Hematopoietic multipotent progenitor cell (in vitro differentiated cells): ENCODE measurements at places on chromosomes 5 and 9. TPM values are rescaled to one million over a fixed set of nuclear protein-coding genes. Genes with fewer than 3 reads are reported as not detected.

The NMUR2 gene
- not detected for total RNA-seq

The STC2 gene
- 0.27 TPM for total RNA-seq

The PCDHGB1 gene
- 0.27 TPM for total RNA-seq

The SLC38A9 gene
- 18.9 TPM for total RNA-seq

The ANXA6 gene
- 319 TPM for total RNA-seq

The DMRT3 gene
- under 0.01 TPM for total RNA-seq

The SCGB3A2 gene
- total RNA-seq, result not detected

The NR5A1 gene
- total RNA-seq, result 0.54 TPM

The MARVELD2 gene
- total RNA-seq, result 0.27 TPM

The SERF1B gene
- total RNA-seq, result 21.5 TPM

The TICAM2 gene
- total RNA-seq, result under 0.01 TPM

The LOX gene
- total RNA-seq, result 14.3 TPM

The MLANA gene
- total RNA-seq, result not detected

The IFNA21 gene
- total RNA-seq, result not detected

The PCDHA9 gene
- total RNA-seq, result under 0.01 TPM

The CAST gene
- total RNA-seq, result 29.9 TPM

The MTX3 gene
- 3.0 TPM for total RNA-seq

The GABRA6 gene
- total RNA-seq, result not detected

The LIFR gene
- under 0.01 TPM for total RNA-seq

The ANKRA2 gene
- 14.8 TPM for total RNA-seq

The RMRP gene
- 38,740 TPM for total RNA-seq

The TYRP1 gene
- total RNA-seq, result not detected

The CCDC152 gene
- 3.2 TPM for total RNA-seq

The MARCOL gene
- total RNA-seq, result not detected

The UGT3A2 gene
- total RNA-seq, result 0.54 TPM

The CD72 gene
- total RNA-seq, result 6.7 TPM

The NEUROG1 gene
- not detected for total RNA-seq

The CARTPT gene
- total RNA-seq, result not detected

The ACTBL2 gene
- total RNA-seq, result not detected
